ENCODE measurements at places on chromosomes 5 and 9. TPM values are rescaled to one million over a fixed set of nuclear protein-coding genes. Genes with fewer than 3 reads are reported as not detected.

The MAN2A1 gene
- total RNA-seq: 81.2 TPM

The CAVIN4 gene
- total RNA-seq: 0.17 TPM

The FBLL1 gene
- 0.58 TPM for total RNA-seq

The NSG2 gene
- 0.27 TPM for total RNA-seq

The RNF183 gene
- 9.2 TPM for total RNA-seq

The AGXT2 gene
- 0.16 TPM for total RNA-seq

The CCDC152 gene
- not detected for total RNA-seq

GRCh38 chr5:133299021-133299420, 247.2 kb downstream of the HSPA4 start:
- no peak for DNase-seq

DNA sequence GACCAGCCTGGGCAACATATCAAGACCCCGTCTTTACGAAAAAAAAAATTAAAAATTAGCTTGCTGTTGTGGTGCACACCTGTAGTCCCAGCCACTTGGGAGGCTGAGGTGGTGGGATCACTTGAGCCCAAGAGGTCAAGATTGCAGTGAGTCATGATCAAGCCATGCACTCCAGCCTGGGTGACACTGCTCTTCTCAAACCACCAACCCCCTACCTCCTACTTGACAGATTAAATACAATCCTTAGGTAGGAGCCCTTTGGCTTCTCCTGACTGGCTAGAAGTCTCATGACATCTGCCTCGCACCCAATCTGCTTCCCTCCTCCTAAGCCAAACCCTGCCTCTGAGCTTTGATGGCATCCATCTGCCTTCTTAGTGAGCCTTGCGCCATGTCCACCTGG, 11.6 kb upstream of the FBP1 start:
- no peak for DNase-seq

- DNase-seq: no peak
These were observed 7.4 kb downstream of the CER1 start for GRCh38 chr9:14715102-14715501.

DNA sequence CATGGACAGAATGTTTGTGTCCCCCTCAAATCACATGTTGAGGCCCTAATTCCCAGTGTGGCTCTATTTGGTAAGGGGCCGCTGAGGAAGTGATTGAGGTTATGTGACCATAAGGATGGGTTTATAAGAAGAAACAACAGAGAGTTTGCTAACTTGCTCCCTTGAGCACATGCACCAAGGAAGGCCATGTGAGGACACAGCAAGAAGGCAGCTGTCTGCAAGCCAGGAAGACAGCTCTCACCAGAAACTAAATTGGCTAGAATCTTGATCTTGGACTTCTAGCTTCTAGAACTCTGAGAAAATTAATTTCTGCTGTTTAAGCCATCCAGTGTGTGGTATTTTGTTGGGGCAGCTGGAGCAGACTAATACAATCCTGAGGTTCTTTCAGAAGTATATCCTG, 35.2 kb upstream of the CDC42SE2 start:
- no peak for DNase-seq

DNA sequence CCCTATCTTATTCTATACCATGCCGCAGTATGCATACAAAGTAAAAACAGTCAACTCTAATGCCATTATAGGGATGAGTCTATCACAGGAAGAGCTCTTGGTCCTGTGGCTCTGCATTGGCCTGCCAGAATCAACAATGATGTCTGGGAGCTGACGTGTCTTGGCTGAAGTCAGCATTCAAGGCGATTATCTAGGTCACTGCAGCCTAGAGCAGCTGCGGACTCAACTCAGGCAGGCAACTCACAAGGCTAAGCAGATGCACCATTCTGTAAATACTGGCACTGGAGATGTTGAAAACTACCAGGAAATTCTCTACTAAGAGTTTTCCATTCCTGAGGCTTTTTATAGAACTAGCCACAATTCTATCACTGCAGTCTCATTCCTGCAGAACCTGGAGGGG, 13.3 kb downstream of the SPATA9 start:
- DNase-seq: peak; percentile 38

GRCh38 chr5:133467826-133468463, 144.4 kb downstream of the FSTL4 start:
- DNase-seq: no peak

DNA sequence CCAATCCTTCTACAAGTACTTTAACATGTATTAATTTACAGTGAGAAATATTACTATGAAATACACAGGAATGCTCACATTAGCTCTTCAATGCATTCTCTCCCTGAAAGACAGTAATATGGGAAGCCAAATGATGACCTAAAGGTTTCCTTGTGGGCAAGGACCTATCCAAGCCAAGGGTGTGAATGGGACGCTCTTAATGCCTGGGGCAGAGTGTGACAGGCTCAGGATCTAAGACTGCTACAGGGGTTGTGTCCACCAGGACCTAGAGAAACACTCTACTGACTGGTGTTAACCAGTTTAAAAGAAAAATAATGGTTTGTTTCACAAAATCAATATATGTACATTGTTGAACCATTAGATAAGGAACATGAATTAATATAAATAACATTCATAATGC, 158.7 kb downstream of the FGF1 start:
- DNase-seq: no peak

GRCh38 chr9:13569602-13570067, 290.1 kb upstream of the MPDZ start:
- no peak for DNase-seq

DNA sequence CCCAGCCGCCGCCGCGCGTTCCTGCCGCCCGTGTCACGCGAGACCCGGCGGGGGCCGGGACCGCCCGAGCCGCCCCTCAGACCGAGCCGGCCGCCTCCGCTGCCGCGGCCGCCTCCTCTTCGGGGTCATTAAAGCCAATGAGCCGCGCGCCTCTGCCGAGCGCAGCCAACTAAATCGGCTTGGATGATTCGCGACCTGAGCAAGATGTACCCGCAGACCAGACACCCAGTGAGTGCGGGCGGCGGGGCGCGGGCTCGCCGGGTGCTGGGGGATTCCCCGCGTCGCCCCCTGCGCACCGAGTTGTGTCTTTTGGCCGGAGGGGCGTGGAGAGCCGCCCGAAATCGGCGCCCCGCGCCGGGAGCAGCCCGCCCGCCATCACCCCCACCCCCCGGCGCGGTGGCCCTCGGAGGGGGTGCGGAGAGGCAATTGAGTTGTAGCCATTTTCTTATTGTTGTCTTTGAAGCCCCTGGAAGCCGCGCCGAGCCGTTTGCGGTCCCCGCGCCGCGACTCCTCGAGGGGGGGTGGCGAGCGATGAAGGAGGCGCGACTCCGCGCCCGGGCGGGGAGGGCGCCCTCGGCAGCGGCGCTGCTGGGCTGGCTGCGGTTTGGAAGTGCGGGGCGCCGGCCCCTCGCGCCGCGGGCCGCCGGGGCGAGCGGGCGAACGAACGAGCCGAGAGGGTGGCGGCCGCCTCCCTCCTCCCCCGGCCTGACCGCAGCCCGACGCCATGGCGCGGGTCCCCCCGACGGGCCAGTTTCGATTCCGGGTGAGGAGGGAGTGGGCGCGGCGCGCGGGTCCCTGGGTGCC, 1.0 kb downstream of the TLE4 start:
- peak; percentile 50 for DNase-seq

- no peak for DNase-seq
These were observed 267.5 kb upstream of the TMEM161B start for GRCh38 chr5:88536146-88536545.

DNA sequence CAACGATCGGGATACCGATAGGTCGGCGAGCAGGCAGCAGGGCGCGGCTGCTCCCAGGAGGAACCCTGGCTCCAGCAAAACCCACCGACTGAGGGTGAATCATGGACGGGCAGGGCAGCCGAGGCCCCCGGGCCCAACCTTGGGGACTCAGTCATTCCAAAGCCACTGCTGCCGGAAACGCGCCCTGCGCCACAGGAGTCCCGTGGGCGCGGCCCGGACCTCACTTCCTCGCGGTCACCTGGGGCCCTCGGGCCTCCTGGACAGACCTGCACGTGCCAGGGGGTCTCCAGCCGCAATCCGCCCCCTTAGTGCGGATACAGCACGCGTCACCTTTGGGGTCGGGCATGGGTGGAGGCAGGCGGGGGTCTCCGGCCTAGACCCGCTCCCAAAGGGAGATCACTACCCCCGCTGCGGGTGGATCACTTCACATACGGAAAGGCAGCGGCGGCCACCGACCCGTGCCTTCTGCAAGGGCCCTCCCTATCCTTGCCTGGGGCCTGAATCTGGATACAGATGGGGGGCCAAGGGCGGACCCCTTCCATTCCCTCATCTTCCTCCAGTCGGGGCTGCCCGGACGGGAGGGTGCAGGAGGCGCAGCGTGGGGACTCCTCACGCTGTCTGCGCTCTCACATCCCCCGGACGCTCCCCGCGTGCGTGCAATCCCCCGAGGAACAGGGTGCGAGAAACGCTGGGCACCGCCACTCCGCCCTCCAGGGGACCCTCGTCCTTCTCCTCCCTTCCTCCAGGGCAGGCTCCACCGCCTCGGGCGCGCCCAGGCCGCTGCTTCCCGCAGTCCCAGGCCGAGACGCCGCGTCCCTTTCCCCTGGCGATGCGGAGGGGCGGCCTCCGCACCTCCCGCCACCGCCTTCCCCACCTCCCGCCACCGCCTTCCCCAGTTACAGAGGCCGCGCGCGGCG, 586 bp downstream of the TXN start:
- DNase-seq: peak; percentile 80
